ENCODE measurements at places on chromosomes 12 and 14. TPM values are rescaled to one million over a fixed set of nuclear protein-coding genes. Genes with fewer than 3 reads are reported as not detected.

The SLC38A4 gene
- 0.63 TPM for total RNA-seq

The TMTC1 gene
- 5.1 TPM for total RNA-seq

The CD163L1 gene
- not detected for total RNA-seq

The MYO1H gene
- 1.3 TPM for total RNA-seq

The CACNA2D4 gene
- not detected for total RNA-seq

The CLEC6A gene
- total RNA-seq, result not detected

The CELA1 gene
- not detected for total RNA-seq

The DNAI7 gene
- total RNA-seq, result not detected

The AQP6 gene
- total RNA-seq, result 0.14 TPM

The DBX2 gene
- not detected for total RNA-seq

The MEG3 gene
- 41.2 TPM for total RNA-seq

The TMEM260 gene
- total RNA-seq, result 5.8 TPM

The KRT72 gene
- not detected for total RNA-seq

The OR4E2 gene
- not detected for total RNA-seq

The TAMALIN gene
- 0.07 TPM for total RNA-seq

The ASCL1 gene
- total RNA-seq, result not detected

The B4GALNT3 gene
- 11.6 TPM for total RNA-seq

The WNT5B gene
- total RNA-seq, result 8.7 TPM

The RAB5B gene
- 66.3 TPM for total RNA-seq

The JPH4 gene
- not detected for total RNA-seq

The KCNH5 gene
- total RNA-seq, result not detected

The BBOF1 gene
- 2.7 TPM for total RNA-seq

The STAC3 gene
- total RNA-seq, result 1.1 TPM

The HOXC5 gene
- total RNA-seq, result not detected

The PLEKHD1 gene
- total RNA-seq, result not detected

The TSPAN19 gene
- total RNA-seq, result not detected

The GLIPR1L2 gene
- total RNA-seq, result 0.56 TPM

The PAH gene
- total RNA-seq, result not detected

The APOLD1 gene
- total RNA-seq, result 2.0 TPM

The WDHD1 gene
- 12.5 TPM for total RNA-seq

The TUBA1A gene
- 96.8 TPM for total RNA-seq

The LRRC10 gene
- not detected for total RNA-seq

The RAD9B gene
- total RNA-seq, result 0.49 TPM

The L2HGDH gene
- total RNA-seq, result 8.8 TPM

The GPD1 gene
- 0.14 TPM for total RNA-seq

The SOX5 gene
- total RNA-seq, result 0.14 TPM

The ATXN7L3B gene
- total RNA-seq, result 19.0 TPM

The EFS gene
- total RNA-seq, result 23.2 TPM

The TAS2R10 gene
- 0.14 TPM for total RNA-seq

The TMEM132C gene
- not detected for total RNA-seq

The TMEM63C gene
- total RNA-seq, result 22.3 TPM

The FERMT2 gene
- 13.5 TPM for total RNA-seq

The CNTN1 gene
- total RNA-seq, result 33.2 TPM

The RPGRIP1 gene
- total RNA-seq, result not detected

The ERC1 gene
- total RNA-seq, result 16.5 TPM

The ZDHHC22 gene
- not detected for total RNA-seq

The TRIM9 gene
- 0.14 TPM for total RNA-seq

The TMEM119 gene
- total RNA-seq, result 0.05 TPM

The TCTN2 gene
- total RNA-seq, result 4.7 TPM

The VASH1 gene
- total RNA-seq, result 1.3 TPM

The KCNJ8 gene
- 0.14 TPM for total RNA-seq

The KLRF1 gene
- not detected for total RNA-seq

Measured in airway epithelial cell (primary cell).